CD4-positive, alpha-beta T cell treated with Interleukin-6 for 4 hours (primary cell): ENCODE measurements at places on chromosomes 16 and 17.

- peak; percentile 46 for DNase-seq
Observed at GRCh38 chr17:39591958-39592954, 15.5 kb downstream of the NEUROD2 start.

GRCh38 chr17:58531661-58532554 is 17.5 kb upstream of the MTMR4 start:
- DNase-seq = peak; percentile 77

DNA sequence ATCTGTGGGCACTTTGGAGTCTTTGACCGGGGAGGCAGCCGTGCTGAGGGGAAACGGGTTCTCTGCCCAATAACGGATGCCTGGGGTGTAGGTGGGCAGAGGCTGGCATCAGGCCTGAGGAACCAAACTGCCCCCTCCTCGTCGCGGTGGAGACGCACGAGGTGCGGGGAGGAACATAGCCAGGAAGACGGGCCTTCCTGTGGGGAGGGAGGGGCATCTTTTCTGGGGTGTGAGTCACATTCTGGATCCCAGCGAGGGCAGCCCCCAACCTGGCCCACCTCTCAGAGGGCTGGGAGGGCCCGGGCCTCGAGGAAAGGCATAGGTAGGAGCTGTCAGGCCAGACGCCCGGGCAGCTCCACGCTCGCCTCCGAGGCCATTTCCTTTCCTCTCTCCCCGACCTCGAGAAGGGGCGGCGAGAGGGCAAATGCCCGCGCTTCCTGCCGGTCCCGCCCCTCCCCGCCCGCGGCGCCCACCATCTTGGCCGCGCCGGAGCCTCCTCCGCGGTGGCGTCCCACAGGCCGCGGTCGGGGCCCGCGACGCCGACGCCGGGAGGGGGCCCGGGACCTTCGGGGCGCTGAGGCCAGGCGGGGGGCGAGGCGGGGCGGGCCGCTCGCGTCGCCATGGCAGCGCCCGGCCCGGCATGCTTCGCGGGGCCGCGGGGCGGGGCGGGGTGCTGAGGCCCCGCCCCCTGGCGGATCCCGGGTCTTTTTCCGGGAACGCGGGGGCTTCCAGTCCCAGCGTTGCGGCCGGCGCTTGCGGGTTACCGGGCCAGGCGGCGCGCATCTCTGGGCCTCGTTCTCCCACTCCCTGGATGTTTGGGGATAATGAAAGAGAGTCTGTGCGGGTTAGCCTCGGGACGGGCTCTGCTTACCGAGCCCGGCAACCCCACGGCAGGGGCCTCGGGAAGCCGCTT is 13.2 kb downstream of the RAI1 start:
- peak; percentile 78 for DNase-seq

DNA sequence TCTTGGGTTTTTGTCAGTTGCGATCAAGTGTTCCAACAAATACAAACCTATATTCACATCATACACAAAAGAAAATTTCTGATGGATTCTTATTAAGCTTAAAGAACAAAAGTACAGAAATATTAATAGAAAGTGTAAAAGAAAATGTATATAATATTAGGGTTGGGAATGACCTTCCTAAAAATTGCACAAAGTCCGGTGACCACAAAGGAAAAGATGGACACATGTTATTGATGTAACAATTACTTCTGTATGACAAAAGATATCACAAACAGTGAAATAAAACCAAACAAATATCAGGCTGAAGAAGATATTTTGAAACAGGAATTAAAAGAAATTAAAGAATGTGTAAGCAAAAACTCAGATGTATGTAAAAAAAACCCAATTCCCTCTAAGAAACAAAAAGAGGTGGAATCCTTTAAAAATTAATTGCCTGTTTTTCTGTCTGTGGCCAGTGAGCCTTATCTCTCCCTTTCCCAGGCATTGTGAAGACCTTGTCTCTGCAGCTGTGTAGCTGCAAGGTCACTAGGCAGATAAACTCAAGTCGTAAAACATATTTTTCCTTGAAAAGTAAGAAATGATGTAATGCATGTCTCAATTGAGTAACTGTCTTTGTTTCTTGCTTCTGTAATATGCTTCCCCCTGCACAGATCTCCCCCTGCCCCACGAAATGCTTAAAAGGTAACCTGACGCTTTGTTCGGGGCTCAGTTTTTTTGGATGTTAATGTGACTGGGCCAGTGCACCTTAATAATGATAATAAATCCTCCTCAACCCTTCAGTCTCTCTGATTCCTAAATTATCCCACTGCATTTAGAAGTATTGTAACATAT is 2.8 kb downstream of the ST6GALNAC1 start:
- DNase-seq = no peak

DNA sequence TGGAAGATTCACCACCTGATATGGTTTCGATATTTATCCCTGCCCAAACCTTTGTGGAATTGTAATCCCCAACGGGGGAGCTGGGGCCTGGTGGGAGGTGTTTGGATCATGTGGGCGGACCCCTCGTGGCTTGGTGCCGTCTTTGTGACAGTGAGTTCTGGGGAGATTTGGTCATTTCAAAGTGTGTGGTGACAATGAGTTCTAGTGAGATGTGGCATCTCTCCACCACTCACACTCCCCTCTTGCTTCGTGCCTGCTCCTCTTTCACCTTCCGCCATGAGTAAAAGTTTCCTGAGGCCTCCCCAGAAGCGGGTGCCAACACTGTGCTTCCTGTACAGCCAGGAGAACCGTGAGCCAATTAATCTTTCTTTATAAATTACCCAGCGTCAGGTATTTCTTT is 9.7 kb downstream of the CCDC57 start:
- DNase-seq = no peak

DNA sequence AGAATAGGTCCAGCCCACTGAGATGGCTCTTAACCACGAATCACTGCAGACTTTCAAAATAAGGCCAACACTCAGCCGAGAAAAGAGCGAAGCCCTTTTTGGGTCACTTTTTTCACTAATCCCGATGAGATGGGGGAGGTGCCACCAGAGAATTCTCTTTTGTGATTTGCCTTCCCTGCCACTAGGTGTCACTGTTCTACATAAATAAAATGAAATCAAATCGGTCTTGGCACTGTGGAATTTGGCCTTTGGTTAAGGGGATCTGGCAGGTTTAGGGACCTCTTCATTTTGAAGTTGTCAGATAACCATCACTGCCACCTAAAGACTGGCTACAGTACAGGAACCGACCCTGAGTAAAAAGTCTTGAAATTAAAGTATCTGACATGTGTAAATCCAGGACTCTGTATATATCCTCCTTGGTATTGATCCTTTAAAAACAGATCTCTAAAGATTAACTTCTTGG is 147.0 kb downstream of the HS3ST4 start:
- DNase-seq = peak; percentile 30
